ENCODE measurements at places on chromosomes 13 and 19. TPM values are rescaled to one million over a fixed set of nuclear protein-coding genes. Genes with fewer than 3 reads are reported as not detected.

GRCh38 chr13:22235285-22235949 is 564.5 kb downstream of the FGF9 start:
- peaks cover 9% of the 10 kb centered on the region for H3K4me1 ChIP-seq
- H3K27ac ChIP-seq, result peak overlapping the region; percentile 46
- no peaks in the 10 kb centered on the region for H3K36me3 ChIP-seq
- peak; percentile 48 for DNase-seq

DNA sequence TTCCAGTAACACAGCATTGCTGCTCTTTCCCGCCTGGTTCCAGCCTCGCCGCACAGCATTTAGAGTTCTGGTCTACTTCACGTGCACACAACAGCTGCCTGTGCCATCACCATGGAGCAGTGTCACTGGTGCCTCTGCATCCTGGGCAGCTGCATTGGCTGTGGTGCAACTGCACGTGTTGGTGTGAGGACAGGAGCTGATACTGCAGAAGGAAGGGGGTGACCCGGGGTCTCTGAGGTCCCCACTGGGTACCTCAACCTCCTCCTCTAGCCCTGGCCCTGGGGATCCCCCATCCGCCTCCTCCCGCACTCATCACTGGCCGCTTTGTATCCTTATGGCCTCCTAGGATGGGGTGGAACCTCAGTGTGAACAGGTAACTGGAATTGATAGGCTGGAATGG is 112.5 kb downstream of the SOX1 start:
- no peak overlapping the region for H3K27ac ChIP-seq
- H3K4me3 ChIP-seq, result no peak overlapping the region
- H3K27me3 ChIP-seq, result no peaks in the 10 kb centered on the region
- no peak for DNase-seq

GRCh38 chr13:77729502-77730221 is 32.2 kb downstream of the SLAIN1 start:
- no peak overlapping the region for H3K4me3 ChIP-seq
- no peak overlapping the region for H3K27ac ChIP-seq
- no peaks in the 10 kb centered on the region for H3K36me3 ChIP-seq
- no peaks in the 10 kb centered on the region for H3K27me3 ChIP-seq
- no peak for DNase-seq

DNA sequence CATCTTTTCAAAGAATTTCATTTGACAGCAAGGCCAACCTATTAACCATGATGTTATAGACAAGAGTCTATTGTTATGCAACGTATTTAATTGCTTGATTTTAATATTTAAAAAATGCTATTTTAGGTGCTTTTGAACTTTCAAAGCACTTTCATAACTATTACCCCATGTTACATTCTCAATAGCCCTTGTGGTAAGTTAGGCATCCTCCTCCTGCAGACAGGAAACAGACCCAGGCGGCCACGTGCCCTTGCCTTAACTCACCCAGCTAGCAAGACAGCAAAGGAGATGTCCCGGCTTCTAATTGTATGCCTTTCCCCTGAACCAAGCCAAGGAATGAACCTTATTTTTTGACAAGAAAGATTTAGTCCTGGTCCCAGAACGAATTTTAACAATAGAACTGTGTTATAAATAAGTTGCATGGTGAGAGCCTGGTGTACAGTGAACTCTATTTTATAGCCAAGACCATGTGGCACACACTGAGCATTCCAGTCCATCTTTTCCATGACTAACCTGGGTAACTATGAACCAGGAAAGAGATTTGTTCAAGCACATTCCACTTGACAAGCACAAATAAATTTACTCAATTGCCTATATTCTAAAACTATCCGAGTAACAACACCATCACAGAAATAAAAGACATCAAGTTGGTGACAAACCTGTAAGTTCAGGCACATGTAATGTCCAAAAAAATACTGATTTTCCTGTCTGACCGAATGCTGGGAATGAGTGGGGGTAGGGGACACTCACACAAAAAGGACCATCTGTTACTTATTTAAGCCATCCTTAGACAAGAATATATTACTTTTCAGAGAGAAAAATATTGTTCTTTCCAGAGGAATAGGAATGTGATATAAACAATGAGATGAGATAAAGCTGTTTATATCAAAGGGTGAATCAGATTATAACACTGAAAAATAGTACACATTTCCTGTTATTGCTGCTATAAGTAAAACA is 163.0 kb downstream of the EFNB2 start:
- no peak for DNase-seq
- no peaks in the 10 kb centered on the region for H3K36me3 ChIP-seq
- no peak overlapping the region for H3K4me3 ChIP-seq
- no peak overlapping the region for H3K27ac ChIP-seq
- no peaks in the 10 kb centered on the region for H3K27me3 ChIP-seq

- H3K4me3 ChIP-seq, result no peak overlapping the region
- H3K36me3 ChIP-seq, result peaks cover 96% of the 10 kb centered on the region
- no peak overlapping the region for H3K27ac ChIP-seq
Observed at GRCh38 chr19:4013886-4014540, 6.5 kb downstream of the PIAS4 start.

- no peaks in the 10 kb centered on the region for H3K36me3 ChIP-seq
- H3K4me3 ChIP-seq, result no peak overlapping the region
- no peaks in the 10 kb centered on the region for H3K27me3 ChIP-seq
- no peak overlapping the region for H3K27ac ChIP-seq
Observed at GRCh38 chr13:46603165-46603603, 50.2 kb downstream of the LRCH1 start.

GRCh38 chr13:29436291-29436690 is 159.2 kb downstream of the SLC7A1 start:
- no peak for DNase-seq
- no peaks in the 10 kb centered on the region for H3K27me3 ChIP-seq
- no peak overlapping the region for H3K27ac ChIP-seq
- H3K4me3 ChIP-seq, result no peak overlapping the region

DNA sequence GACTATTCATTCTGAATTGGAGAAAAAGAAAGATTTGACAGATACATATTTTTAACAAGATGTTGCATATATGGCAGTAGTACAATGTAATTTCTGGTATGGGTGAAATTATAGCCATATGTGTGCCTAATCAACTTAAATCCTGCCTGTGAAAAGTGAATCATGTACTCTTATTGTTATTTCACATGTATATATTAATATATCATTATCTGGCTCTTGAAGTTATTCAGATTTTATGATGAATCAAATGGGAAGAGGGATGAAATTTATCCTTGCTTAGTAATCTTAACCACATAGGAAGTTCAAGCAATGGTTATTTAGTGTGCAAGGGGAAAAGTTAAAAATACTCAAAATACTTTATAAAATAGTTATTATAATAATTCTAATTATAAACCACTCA is 80.5 kb downstream of the GPC6 start:
- no peaks in the 10 kb centered on the region for H3K4me1 ChIP-seq
- DNase-seq, result no peak
- no peak overlapping the region for H3K27ac ChIP-seq
- H3K36me3 ChIP-seq, result no peaks in the 10 kb centered on the region
- H3K4me3 ChIP-seq, result no peak overlapping the region

CRB3 gene
- 114 TPM for polyA plus RNA-seq

DNA sequence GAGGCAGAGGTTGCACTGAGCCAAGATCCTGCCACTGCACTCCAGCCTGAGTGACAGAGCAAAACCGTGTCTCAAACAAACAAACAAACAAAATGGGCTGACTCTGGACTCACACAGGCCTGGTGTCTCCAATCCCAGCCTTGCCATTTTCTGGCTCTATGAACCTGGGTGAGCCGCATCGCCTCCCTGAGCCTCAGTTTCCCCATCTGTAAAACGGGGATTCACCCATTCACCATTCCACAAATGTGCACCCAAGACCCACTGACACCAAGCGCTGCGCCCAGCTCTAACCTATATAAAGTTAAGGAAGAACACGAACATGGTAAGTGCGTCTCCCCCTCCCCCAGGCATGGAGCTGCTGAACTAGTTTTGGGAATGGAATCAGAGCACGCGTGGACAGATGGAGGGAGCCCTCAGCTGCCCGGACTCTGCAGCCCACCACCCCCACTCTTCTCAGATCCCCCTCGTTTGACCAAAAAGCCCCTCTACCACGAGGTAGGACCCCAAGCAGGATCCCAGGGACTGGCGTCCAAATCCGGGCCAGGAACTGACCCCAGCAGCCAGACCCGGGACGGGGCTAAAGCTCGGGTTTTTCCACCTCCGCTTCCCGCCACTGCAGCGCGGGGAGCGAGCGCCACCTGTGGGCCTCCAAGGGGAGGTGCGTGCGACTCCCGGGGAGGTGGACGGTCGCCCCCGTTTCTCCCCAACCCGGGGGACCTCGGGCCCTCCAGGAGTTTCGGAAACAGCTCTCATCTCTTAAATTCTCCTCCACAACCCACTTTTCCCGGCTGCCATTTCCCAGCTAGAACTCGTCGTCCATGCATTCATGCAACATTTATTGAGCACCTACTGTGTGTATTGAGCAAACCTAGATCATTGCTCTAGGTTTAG is 33.0 kb upstream of the ADGRE5 start:
- no peak overlapping the region for H3K4me3 ChIP-seq
- DNase-seq, result peak; percentile 68
- H3K27ac ChIP-seq, result no peak overlapping the region
- no peaks in the 10 kb centered on the region for H3K36me3 ChIP-seq

CFAP97D2 gene
- polyA plus RNA-seq, result not detected

GRCh38 chr13:111924678-111925075 is 142.3 kb upstream of the SOX1 start:
- no peak for DNase-seq
- no peak overlapping the region for H3K4me3 ChIP-seq

DNA sequence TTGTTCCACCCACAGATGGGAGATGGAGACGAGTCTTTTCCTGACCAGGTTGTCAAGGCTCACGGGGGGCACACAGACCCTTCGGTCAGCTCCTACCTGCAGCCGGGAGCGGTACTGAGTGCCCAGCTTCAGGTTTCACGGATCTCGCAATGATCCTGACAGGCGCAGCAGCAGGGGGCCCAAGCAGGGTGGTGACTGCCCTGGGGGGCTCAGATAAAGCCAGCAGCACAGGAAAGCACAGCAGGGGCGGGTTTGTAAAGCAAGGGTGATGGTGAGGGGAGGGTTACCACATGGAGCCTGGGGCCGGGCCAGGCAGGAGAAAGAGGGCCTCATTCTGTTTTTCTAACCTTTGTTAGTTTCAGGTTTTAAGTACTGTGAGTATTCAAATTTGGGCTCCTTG is 41.7 kb upstream of the ATP11A start:
- no peak overlapping the region for H3K4me3 ChIP-seq
- no peaks in the 10 kb centered on the region for H3K36me3 ChIP-seq
- H3K27ac ChIP-seq, result no peak overlapping the region
- no peaks in the 10 kb centered on the region for H3K4me1 ChIP-seq

DNA sequence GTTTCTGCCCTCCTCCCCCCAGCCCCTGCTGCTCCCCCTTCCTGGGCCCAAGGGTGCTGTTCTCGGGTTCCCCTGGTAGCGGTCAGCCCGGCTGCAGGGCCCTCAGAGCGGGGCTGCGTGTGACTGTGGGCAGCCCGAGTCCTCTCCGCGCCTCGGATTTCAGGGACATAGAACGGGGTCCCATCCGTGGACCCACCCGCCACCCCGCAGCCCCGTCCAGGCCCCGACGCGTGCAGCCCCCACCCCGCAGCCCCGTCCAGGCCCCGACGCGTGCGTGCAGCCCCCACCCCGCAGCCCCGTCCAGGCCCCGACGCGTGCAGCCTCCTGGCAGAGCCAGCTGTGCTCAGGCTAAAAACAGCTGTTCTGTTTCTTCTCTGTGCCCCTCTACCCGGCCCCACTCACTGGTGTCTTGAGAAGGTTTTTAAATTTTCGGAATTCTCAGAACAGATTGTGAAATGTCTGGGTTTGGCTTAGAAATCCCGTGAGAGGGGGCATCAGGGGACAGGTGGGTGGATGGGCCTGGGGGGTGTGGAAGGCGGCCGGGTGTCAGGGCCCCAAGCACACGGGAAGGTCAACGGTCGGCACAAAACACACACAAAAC is 5.5 kb upstream of the PRTN3 start:
- no peak overlapping the region for H3K4me3 ChIP-seq
- no peaks in the 10 kb centered on the region for H3K4me1 ChIP-seq
- H3K36me3 ChIP-seq, result no peaks in the 10 kb centered on the region
- peaks cover 5% of the 10 kb centered on the region for H3K27me3 ChIP-seq
- no peak for DNase-seq

- H3K36me3 ChIP-seq, result peaks cover 7% of the 10 kb centered on the region
- no peak overlapping the region for H3K27ac ChIP-seq
- no peaks in the 10 kb centered on the region for H3K4me1 ChIP-seq
- no peaks in the 10 kb centered on the region for H3K27me3 ChIP-seq
- no peak overlapping the region for H3K4me3 ChIP-seq
Observed at GRCh38 chr13:100330662-100331061, 241.8 kb downstream of the PCCA start.

CGB5 gene
- polyA plus RNA-seq, result not detected

DNA sequence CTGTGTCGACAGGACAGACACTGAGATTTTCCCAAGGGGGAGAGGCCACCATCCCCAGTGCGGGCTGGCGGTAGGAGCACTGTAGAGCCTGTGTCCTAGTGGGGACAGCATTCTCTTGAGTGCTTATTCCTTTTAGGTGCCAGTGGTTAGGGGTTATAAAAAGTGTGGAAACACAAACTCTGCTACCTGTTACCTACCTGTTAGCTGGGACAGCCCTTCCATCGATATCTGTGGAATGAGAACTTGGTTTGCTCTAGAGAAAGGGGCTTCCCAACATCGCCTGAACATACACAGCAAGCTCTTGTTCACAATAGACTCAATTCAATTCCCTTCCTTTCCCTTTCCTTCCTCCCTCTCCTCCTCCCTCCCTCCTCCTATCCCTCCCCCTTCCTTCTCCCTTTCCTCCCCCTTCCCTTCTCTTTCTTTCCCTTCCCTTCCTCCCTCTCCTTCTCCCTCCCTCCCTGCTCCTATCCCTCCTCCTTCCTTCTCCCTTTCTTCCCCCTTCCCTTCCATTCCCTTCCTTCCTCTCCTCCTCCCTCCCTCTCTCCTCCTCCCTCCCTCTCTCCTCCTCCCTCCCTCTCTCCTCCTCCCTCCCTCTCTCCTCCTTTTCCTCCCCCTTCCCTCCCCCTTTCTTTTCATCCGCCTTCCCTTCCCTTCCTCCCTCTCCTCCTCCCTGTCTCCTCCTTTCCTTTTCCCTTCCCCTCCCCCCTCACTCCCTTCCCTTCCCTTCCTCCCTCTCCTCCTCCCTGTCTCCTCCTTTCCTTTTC is 188.5 kb downstream of the URI1 start:
- H3K27me3 ChIP-seq, result no peaks in the 10 kb centered on the region
- no peak overlapping the region for H3K27ac ChIP-seq
- no peaks in the 10 kb centered on the region for H3K4me1 ChIP-seq
- no peaks in the 10 kb centered on the region for H3K36me3 ChIP-seq

GRCh38 chr19:14203177-14203576 is 2.8 kb downstream of the ADGRL1 start:
- no peak overlapping the region for H3K4me3 ChIP-seq
- no peak overlapping the region for H3K27ac ChIP-seq
- H3K36me3 ChIP-seq, result no peaks in the 10 kb centered on the region

SMAD9 gene
- 7.1 TPM for polyA plus RNA-seq

- H3K4me1 ChIP-seq, result peaks cover 3% of the 10 kb centered on the region
- DNase-seq, result no peak
- H3K4me3 ChIP-seq, result peak overlapping the region; percentile 65
- peak overlapping the region; percentile 22 for H3K27ac ChIP-seq
- H3K36me3 ChIP-seq, result no peaks in the 10 kb centered on the region
Observed at GRCh38 chr13:49248622-49249002, 887 bp downstream of the CDADC1 start.

All from small intestine (tissue), 16 donors.